ENCODE measurements at places on chromosomes 7 and 10. TPM values are rescaled to one million over a fixed set of nuclear protein-coding genes. Genes with fewer than 3 reads are reported as not detected.

The MACC1 gene
- total RNA-seq = 0.38 TPM

The MAT1A gene
- total RNA-seq = not detected

The UNC5B gene
- 2.9 TPM for total RNA-seq

The CARD11 gene
- 17.6 TPM for total RNA-seq

The ACTR3C gene
- total RNA-seq = 2.3 TPM

The ZC3HAV1L gene
- 22.8 TPM for total RNA-seq

The ADRA2A gene
- total RNA-seq = under 0.01 TPM

The IFIT3 gene
- total RNA-seq = 4.3 TPM

The UPK3B gene
- total RNA-seq = 0.98 TPM

The SVIL gene
- total RNA-seq = 45.5 TPM

The ABCC2 gene
- total RNA-seq = 0.38 TPM
